H54 (cell line): ENCODE measurements at places on chromosomes 3 and 15.

GRCh38 chr15:77609558-77609957, 23.2 kb downstream of the LINGO1 start:
- no peak for DNase-seq

GRCh38 chr3:157533298-157534070, 30.3 kb upstream of the VEPH1 start:
- DNase-seq = no peak

DNA sequence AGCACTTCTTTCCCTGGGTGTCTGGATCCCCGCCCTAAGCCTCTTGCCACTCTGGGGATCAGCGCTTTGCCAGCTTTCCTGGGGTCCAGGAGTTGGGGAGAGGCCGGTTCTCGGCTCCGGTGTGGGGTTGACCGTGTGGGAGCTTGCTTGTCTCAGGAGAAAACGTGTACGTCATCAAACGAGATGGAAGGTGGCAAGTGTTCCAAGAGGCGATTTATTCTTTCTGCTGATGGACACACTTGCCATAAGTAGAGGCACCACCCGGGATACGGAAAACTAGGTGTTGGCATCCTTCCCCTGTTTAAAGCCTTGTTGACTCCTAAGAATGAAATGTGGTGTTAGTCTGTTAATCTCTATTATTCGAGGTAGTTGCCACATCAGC, 295 bp downstream of the ZWILCH start:
- no peak for DNase-seq

DNA sequence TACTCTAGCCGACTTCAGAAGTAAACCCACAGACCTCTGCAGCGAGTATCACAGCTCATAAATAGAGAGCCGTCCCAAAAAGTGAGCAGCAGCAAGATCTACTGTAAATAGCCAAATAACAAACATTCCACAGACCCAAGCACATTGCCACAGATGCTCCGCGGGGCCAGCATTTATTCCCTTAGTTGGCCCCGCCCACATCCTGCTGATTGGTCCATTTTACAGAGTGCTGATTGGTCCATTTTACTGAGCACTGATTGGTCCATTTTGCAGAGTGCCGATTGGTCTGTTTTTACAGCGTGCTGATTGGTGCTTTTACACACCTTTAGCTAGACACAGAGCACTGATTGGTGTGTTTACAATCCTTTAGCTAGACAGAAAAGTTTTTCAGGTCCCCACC, 17.3 kb upstream of the GABRB3 start:
- DNase-seq = no peak
